ENCODE measurements at places on chromosomes 3 and 15. TPM values are rescaled to one million over a fixed set of nuclear protein-coding genes. Genes with fewer than 3 reads are reported as not detected.

MYO5A gene
- 5.9 TPM for polyA plus RNA-seq

CHRNB4 gene
- not detected for polyA plus RNA-seq

LMOD3 gene
- polyA plus RNA-seq = not detected

CLEC3B gene
- 1.7 TPM for polyA plus RNA-seq

TRIM71 gene
- not detected for polyA plus RNA-seq

FSTL1 gene
- polyA plus RNA-seq = not detected

MESP1 gene
- polyA plus RNA-seq = 4.5 TPM

IL17RE gene
- polyA plus RNA-seq = not detected

GLCE gene
- polyA plus RNA-seq = 4.2 TPM

DNA sequence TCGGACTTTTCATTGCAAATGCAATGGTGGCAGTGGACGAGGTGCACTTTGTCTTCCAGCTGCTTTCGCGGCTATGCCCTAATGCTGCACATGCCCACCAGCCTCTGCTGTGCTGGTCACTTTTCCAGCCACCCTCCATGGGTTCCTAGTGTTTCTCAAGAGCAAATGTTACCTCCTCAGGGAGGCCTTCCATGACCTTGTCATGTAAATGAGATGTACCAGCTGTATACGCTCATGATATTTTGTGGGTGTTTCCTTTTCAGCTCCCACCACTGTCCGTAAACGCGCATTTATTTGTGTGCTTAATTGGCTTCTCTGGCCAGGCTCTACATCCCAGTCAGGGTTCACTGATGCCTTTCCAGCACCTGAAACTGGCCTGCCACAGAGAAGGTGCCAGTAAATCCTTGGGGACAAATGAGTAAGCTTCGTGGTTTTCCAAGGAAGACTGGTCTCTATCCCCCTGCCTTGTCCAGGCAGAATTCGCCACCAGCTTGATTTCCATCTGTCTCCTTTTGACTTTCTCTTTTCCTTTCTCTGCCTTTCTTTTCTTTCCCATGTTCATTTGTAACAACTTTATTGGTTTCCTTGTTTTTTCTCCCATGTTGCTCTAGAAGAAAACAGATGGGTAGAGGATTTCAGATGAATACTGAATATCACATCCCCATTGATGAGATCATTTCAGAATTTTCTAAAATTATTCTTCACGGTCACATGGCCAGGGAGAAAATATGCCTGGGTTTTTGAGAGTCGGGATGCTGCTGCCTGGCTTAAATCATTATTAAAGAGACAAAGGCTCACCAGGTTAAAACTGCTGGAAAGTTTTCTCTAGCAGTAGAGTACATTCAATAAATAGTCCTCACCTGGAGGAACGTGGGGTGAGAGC lies 82.5 kb downstream of the CHST2 start:
- no peak for DNase-seq

DNA sequence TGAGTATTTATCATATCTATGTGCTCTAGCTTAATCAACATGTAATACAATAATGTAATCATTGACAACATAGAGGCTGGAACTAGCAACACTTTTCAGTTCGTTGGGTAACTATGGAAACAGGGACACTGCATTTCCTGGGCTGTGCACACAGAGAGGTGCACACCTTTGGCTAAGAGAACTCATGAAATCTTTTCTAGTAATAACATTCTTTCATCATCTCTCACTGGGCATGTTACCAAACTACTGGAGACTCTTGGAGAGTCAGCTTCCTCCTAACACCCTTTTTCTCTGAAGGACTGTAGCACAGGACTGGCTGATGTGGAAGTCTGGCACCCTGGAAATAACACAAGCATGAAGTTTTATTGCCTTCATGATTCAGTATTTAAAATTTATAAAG lies 135.6 kb downstream of the KCNMB2 start:
- DNase-seq = no peak

DNA sequence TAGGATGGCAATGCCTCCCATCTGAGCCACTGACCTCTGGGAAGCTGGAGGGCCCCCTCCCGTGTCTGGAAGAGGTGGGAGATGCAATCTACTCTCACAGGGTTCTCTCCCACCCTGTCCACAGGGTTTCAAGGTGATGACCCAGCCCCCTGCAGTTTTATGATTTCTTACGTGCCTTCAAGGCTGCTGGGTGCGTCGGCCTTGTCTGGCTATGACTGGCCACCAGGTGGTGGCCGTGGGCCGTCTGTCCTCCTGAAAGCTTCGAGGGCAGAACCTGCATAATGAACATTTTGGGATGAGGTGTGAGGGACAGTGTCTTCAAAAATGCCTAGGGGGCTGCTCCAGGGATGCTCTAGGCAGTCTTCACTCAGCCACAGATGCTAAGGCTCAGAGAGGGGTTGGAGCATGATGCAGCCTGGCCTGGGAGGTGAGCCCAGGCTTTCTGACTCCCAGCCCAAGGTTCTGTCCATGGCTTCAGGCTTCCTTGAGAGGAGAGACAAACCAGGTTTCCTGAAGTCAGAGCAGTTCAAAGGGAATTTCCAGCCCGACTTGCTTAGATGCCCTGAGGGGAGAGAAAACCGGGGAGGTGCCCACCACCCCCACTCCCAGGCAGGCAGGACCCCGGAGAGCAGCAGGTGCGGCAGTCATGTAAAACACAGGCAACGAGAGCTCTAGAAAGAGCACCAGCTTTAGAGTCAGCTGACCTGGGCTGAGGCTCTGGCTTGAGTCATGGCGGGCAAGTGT lies 18.7 kb downstream of the ISG20 start:
- DNase-seq = no peak

- DNase-seq = no peak
Observed at GRCh38 chr3:72234391-72234790, 449.4 kb upstream of the PROK2 start.

GRCh38 chr15:27176785-27177406 lies 205.9 kb downstream of the GABRG3 start:
- DNase-seq = no peak

DNA sequence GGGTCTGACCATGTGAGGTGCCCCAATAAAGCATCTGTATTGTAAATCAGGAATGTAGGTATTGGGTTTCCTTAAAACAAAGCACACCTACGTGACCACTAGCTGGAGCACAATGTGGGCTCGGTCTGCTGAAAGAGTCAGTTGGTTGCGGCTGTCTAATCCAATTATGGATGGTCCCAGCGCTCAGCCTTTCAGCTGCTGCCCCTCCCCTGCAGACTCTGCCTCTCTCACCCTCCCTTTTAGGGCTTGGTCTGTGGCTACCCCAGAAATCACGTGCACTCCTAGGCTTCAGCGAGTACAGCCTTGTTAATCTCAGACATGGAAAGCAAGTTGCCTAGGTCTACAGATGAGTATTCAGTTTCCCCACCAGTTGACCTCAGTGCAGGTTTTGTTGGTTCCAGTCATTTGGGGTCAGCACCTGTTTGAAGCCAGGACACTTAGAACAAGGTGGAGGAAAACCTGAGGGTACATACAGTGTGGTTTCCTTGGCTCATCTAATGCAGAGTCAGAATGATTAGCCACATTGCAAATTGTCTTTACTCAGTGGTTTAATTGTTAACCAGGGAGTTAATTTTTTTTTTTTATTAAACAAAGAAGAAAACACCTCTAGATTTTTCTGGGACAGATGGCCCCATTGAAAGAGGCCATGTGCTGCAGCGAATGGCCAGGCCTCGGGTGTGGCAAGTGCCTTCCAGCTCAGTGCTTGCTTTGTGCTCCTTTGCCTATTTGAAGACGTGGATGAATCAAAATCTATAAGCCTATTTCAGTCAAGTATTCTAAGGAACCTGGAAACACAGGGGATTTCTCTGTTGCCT lies 137.7 kb downstream of the IGF1R start:
- DNase-seq = no peak

DNA sequence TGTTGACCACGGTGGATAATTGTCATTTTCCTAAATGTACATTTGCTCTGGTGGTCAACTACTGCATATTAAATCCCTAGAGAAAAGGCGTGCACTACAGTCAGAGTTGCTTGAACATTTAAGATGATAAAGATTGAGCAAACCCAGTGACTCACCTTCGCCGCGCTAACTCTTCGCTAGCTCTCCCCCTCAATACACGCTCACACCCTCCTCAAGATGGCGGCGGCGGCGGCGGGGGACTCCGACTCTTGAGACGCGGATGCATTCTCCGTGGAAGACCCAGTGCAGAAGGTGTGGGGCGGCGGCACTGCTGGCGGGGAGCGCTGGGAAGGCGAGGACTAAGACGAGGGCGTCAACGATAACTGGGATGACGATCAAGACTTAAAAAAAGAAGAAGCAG lies 79.8 kb upstream of the PFN2 start:
- DNase-seq = no peak

DNA sequence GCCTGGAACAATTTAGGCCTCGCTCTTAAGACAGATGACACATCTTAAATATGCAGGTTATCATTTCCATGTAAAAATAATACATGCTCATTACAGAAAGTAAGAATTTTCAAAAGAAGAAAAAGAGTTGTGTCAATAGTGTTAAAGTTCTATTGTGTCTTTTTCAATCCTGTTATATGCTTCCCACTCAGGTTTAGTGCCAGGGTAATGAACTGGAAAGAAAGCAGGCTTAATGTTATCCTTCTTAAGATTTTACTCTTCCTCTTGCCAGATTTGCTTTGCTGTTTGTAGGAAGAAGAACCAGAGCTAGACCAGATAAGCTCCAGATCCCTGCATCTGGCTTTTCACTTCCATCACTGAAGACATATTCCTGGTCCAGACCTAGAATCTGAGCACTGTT lies 128.6 kb downstream of the TPRG1 start:
- no peak for DNase-seq

- no peak for DNase-seq
Observed at GRCh38 chr3:156356537-156357363, 198.2 kb downstream of the SSR3 start.

GRCh38 chr15:41105348-41106334 lies 10.4 kb downstream of the INO80 start:
- DNase-seq = no peak

- no peak for DNase-seq
Observed at GRCh38 chr3:16151109-16151508, 23.4 kb upstream of the GALNT15 start.

DNA sequence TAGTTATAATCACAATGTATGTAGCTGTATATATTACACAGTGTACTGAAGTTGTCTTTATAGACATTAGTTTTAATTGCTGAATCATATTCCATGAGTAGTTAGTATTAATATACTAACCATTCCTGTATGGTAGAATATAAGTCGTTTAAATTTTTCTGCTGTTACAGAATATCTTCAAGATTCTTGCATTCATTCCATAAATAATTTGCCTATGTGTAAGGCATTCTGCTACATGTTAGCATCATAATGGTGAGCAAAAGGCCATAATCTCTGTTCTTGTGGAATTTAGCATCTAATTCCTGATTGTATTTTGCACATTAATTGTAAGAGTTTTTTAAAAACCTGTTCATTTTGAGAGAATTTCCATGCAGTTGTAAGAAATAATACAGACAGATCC lies 14.1 kb downstream of the GYG1 start:
- DNase-seq = no peak

DNA sequence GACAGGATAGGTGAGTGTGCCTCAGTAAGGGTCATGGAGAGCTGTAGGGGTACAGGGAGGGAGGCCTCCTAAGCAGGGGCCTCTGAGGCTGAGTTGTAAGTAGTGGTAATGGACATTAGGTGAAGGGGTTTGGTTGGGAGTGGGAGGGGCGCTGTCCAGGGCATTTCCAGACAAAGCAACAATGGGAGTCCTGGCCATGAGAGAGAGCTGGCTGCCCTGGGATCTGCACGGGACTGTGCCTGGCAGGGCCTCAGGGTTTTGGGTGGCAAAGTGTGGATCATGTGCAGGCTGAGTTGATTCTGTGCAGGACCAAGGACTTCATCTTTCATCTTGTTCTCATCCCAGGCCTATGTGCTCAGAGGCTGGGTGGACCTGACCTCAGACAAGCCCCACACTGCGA lies 4.6 kb downstream of the TTC21A start:
- no peak for DNase-seq

GRCh38 chr15:78321041-78321570 lies 19.0 kb upstream of the CRABP1 start:
- no peak for DNase-seq

GRCh38 chr3:50121072-50122032 lies 32.6 kb downstream of the RBM5 start:
- DNase-seq = peak; percentile 47

DNA sequence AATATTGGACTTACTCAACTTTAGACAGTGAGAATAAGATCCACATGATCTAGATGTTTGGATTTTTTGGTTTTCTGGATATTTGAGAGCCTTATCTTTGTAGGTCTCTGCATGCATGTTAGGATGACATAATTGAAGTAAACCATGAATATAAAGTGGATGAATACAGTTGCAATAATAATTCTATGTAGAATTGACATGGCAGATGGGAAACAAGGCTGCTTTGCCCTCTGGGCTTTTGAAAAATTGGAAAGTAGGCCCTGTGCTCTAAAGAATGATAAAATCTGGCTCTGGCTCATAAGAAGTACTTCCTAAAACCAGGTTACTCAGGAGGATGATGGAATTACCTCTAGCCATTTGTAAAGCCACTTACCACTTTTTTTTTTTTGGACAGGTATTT lies 86.9 kb downstream of the ZNF609 start:
- no peak for DNase-seq

- no peak for DNase-seq
Observed at GRCh38 chr3:196232154-196232881, 16.0 kb downstream of the SLC51A start.

- DNase-seq = no peak
Observed at GRCh38 chr15:43795197-43795596, 3.1 kb downstream of the SERF2 start.

- DNase-seq = peak; percentile 77
Observed at GRCh38 chr3:4983739-4984510, 4.7 kb downstream of the BHLHE40 start.

DNA sequence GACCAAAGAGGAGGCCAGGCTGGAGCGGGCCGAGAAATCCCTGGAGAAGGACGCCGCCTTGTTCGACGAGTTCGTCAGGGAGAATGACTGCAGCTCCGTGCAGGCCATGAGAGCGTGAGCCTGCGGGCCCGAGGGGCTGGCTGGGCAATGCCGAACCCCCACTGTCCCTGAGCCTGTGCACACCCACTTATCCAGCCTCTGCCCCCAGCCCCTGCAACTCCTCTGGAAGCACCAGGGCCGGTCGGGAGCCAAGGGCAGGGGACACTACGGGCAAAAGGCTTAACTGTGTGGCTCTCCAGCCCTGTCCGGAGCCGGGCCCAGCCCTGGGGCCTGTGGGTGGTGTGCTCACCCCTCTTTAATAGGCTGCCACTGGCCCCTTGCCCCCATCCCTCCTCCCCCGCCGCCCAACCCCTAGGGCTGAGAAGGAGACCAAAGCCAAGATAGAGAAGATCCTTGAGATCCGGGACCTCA lies 24.0 kb downstream of the CFAP100 start:
- no peak for DNase-seq

GRCh38 chr3:123655400-123655799 lies 70.5 kb upstream of the HACD2 start:
- DNase-seq = no peak
